Mesothelial cell of epicardium (in vitro differentiated cells): ENCODE measurements at places on chromosomes 12 and 14. TPM values are rescaled to one million over a fixed set of nuclear protein-coding genes. Genes with fewer than 3 reads are reported as not detected.

GRCh38 chr14:87799400-87799799, 193.6 kb downstream of the GALC start:
- no peak for DNase-seq

DNA sequence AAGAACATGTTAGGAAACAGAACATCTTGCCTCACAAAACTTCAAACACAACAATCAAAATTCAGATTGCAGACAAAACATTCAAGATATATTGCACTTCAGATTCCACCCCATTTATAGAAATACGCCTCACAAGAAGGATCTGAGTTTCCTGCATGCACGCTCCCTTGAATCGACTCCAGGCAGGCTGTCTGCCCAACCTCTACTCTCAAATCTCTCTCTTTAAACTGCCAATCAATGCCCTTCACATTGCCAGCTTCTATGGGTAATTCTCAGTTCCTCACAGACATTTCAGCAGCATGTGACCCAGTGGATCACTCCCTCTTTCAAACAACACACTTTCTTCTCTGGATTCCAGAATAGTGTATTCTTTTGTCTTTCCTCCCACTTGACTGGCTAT, 184.1 kb downstream of the PRKD1 start:
- DNase-seq, result no peak

- no peak for DNase-seq
These were observed 33.0 kb downstream of the BHLHE41 start for GRCh38 chr12:26091822-26092221.

DNA sequence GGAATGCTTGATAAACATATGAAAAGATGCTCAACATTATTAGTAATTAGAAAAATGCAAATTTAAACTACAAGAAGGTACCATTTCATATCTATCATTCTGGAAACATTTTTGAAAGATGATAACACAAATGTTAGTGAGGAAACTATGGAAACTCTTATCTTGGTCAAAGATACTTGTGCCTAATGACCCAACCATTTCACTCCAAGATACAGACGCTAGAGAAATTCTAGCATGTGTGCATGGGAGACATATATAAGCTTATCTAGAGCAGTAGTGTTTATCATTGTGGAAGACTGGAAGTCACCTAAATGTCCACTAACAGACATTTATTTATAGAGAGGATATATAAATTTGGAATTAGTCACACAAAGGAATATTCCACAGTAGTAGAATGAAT, 143.1 kb upstream of the HMGA2 start:
- DNase-seq, result no peak

DNA sequence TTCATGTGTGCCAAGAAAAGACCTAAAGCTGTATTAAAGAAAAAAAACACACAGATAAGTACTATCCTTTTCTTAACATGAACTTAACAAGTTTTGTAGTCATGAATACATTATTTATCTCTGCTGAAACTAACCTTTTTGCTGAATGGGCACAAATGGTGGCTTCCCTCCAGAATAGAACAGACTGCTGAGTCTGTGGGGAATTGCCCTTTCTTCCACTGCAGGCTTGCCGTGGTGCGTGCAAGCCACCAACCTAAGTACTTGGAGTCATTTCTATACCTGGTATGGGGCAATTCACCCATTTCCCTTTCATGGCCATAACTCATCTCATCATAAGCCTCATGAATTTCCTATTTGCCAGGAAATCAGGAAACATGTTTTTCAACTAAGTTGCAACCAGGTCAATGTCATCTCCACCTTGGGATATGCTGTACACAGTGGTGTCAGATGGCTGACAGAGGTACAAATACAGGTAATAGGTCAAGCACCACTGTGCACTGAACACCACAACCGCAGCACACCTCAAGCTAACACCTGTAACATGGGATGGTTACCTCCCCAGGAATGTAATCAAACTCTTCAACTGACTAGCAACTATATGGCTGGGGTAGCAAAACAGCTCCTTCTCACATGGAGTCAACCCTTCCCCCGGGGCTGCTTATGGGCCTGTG, 49.9 kb downstream of the CATSPERB start:
- DNase-seq, result no peak

DNA sequence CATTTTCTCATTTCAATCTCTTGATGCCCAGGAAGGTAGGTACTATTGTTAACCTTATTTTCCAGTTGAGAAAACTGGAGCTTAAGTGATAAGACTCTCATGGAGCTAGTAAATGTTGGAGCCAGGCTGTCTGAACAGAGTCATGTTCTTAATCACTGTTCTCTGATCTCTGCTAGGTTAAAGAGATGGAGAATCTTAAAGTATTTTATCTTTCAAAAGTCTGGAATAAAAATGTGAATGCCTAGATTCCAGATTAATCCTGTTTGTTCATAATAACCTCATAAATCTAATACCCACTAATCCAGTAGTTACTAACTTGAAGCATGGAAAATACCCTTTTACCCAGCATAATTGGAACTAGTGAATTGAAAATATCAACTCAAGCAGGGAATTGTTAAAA, 341.0 kb upstream of the RGS6 start:
- no peak for DNase-seq

DNA sequence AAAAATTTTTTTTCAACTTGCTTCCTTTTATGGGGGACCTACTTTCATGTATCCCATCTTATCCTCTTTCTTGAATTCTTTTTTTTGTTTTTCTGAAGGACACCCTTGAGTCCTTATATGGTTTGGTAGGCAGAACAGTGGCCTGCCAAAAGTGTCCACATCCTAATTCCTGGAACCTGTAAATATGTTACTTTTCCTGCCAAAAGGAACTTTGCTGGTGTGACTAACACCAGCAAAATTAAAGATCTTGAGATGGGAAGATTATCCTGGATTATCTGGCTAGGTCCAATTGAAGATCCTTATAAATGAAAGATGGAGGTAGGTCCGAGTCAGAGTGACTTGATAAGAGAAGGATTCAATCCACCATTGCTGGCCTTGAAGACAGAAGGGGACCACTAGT, 5.3 kb downstream of the NUBPL start:
- DNase-seq, result no peak

- DNase-seq, result no peak
These were observed 76.8 kb upstream of the WSCD2 start for GRCh38 chr12:108052260-108052659.

GRCh38 chr12:13584541-13584940, 388.0 kb downstream of the EMP1 start:
- no peak for DNase-seq

DNA sequence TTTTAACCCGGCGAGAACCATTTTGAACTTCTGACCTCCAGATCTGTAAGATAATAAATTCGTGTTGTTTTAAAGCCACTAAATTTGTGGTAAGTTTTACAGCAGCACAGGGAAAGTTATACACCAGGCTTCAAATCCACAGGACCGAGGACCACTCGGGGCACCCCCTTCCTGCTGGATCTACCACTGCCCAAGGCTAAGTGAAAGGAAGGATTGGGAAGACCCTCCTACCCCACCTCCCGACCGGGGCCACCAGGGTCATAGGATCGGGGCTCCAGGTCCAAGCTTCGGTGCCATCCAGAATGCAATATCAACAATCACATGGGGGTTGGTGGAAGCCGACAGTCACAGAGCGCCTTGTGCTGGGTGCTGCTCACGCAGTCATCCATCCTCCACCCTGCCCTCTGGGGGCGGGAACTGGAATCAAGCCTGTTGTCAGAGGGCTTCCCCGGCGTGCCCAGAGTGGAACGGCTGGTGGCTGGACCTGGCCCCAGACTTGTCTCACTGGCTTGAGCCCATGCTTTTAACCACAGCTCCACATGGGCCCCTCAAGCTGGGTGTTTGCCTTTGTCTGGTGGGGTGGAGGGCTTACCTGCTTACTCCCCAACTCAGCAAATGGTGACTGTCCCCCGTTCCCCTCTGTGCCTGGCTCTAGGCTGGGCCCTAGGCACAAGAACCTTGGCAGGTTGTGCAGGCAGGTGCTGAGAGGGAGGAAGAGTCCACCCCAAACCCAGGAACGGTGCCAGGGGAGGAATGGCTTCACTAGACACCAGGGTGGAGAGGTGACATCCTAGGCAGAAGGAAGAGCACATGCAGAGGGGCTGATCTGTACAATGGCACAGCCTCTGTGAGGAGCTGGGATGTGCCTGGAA, 180.3 kb upstream of the RTL1 start:
- peak; percentile 36 for DNase-seq

DNA sequence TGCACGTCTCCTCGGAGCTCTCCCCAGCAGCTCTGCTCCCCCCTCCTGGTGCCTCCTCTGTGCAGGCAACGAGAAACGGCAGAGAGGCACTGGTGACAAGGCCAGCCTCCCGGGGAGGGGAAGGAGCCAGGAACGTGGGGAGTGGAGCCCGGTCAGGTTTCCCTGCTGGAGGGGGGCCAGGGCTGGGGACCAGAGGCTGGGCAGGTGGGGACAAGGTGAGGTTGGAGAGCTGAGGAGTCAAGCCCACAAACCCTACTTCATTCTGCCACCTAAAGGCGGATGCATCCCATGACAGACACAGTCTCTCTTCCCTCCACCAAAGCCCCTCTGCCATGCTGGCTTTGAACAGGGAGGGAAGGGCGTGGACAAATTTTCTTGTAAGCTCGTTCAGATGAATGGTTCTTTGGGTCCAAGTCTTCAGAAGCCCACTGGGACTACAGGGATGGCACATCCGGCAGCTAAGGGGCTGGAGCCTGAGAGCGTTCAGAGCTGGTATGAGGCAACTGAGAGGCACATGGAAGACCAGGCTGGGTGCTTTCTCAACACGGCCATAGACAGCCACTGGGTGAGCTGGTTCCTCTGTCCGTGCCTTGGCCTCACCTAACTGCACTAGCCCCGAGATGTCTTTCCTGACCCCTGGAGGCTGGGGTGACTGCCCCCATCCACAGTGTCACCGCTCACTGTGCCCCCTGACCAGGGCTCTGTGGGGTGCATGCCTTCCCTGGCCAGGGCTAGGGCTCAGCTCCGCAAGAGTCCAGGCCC, 105.9 kb downstream of the RBM19 start:
- DNase-seq, result no peak

GRCh38 chr12:18975933-18976332, 153.6 kb upstream of the PLEKHA5 start:
- DNase-seq, result no peak

DNA sequence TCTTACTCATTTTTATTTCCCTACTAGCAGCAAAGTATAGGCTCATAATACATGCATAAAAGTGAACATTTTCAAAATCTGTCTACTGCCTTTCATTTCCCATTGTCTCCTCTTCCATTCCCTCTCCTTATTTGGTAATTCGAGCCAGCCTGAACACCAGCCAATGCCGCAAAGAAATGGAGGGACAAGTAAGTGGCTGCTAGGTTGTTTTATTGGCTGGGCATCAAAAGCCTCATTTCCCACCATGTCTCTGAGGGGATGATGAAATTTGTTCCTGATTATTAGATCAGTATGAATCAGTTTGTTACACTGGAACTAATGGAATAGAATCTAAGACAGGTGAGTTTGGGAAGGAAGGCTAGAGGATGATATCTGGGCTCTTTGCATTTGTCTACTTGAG, 143.5 kb downstream of the KCNA5 start:
- no peak for DNase-seq

DNA sequence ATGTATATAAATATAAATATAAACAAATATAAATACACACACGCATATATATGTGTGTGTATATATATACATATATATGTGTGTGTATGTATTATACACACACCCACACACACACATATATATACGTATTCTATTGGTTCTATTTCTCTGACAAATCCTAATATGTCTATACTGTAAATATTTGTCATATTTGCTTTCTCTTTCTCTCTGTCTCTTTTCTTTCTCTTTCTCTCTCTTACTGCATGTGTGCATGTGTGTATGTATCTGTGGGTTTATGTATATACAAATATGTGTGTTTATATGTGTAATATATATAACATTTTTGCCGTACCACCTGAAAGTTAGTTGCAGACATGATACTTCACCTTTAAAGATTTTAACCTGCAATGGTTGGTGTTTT, 174.2 kb upstream of the PLEKHG7 start:
- no peak for DNase-seq

Gene PDE3A
- total RNA-seq, result 12.0 to 12.7 TPM (median 12.6 TPM) in 3 replicates

Gene DAO
- not detected in 3 replicates for total RNA-seq

Gene KRT72
- total RNA-seq, result not detected in 3 replicates
